ENCODE measurements at places on chromosomes 1 and 21.

GRCh38 chr1:9960706-9961562, 17.7 kb downstream of the NMNAT1 start:
- no peak for DNase-seq

DNA sequence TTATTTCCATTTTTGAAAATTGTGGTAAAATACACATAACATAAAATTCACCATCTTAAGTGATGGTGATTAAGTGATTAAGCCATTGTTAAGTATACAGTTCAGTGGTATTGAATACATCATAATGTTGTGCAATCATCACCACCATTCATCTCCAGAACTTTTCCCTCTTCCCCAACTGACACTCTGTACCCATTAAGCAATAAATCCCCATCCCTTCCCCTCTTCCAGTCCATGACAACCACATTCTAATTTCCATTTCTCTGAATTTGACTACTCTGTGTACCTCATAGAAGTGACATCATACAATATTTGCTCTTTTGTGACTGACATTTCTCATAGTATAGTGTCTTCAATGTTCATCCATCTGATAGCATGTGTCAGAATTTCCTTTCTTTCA, 124.8 kb downstream of the DISC1 start:
- no peak for DNase-seq

- no peak for DNase-seq
Measured at GRCh38 chr1:2100780-2101108, 50.5 kb downstream of the PRKCZ start.

GRCh38 chr1:1763657-1764621, 14.3 kb downstream of the NADK start:
- DNase-seq: no peak

DNA sequence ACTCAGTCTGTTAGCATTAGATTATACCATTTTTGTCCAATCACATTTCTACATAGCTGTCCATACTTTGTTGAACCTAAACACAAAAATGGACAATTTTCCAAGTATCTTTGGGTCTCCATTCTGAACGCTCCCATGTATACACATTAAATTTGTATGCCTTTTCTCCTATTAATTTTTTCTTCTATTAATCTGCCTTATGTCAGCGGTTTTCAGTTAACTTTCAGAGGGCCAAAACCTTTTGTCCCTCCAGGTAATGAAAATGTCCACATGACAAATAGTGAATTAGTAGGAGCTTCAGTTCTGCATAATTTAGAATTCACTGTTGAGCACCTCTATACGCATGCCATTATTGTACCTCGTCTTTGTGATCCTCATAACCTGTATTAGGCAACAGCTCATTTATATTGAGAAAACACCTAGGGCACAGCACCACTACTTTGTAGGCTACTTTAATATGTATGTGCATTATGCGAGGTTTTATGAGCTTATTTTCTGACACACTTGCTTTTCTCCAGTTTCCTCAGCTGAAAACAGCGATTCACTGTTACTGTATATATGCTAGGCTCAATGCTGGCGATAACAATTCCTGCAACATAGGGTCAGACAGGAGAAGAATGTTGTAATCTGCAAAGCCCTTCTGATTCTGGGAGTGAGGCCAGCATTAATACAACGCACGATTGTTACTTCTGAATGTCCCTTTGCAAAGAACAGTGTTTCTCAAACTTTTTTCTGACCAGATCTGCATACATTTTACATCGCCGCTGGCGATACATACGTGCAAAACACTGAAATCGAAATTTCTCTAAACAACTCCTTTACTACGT, 1.1 kb upstream of the ABCD3 start:
- DNase-seq: no peak
